ENCODE measurements at places on chromosomes 6 and 20.

DNA sequence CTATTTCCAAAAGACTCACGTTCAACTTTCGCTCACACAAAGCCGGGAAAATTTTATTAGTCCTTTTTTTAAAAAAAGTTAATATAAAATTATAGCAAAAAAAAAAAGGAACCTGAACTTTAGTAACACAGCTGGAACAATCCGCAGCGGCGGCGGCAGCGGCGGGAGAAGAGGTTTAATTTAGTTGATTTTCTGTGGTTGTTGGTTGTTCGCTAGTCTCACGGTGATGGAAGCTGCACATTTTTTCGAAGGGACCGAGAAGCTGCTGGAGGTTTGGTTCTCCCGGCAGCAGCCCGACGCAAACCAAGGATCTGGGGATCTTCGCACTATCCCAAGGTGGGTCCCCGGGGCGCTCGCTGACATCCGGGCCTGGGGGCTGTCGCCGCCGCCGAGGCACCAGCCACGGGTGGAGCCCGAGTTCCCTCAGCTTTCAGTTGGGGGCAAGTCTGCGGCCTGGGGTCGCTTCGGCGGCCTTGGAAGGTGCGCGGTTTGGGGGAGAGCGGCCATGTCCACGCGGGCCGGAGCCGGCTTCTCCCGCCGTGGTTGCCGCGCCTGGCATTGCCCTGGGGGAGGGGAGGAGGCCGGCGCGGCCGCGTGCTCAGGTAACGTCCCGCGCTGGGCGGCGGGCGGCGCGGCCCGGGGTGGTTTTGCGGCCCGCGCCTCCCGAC lies 429 bp downstream of the AMD1 start:
- peak; percentile 20 for DNase-seq

DNA sequence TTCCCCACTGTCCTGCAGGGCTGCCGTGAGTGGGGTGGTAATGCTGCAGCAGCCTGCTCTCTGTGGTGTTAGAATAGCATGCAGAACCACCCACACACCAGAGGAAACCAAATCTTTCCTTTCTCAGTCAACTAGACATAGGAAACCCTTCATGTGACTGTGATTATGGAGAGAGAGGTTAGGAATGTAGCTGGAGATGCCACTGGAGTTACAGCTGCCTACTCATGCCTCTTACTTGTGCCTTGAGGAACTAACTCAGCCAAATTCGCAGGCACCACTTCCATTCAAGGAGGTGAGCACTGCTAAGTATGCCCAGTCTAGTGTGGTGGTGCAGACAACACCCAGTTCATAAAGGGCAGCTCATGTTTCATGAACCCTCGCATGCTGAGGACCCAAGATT lies 27.4 kb downstream of the MUC22 start:
- DNase-seq, result no peak

DNA sequence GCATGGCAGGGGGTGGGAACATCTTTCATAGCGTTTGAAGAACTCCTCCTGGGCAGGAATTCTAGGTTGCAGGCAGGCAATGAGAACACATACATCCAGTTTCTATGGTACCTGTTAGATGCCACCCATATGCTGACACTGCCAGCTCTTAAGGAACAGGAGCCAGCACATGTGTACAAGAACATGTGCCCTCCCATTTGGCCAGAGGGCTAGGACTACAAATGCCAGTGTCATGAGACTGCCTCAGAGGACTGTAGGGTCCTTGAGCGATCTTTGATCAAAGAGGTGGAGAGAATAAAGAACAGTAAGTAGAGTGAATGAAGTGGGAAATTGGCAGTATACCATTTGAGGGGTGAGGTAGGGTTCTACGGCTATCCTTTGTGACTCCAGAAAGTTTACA lies 45.8 kb downstream of the GCLC start:
- no peak for DNase-seq

- no peak for DNase-seq
Measured at GRCh38 chr6:6886171-6886885, 221.4 kb upstream of the RREB1 start.

DNA sequence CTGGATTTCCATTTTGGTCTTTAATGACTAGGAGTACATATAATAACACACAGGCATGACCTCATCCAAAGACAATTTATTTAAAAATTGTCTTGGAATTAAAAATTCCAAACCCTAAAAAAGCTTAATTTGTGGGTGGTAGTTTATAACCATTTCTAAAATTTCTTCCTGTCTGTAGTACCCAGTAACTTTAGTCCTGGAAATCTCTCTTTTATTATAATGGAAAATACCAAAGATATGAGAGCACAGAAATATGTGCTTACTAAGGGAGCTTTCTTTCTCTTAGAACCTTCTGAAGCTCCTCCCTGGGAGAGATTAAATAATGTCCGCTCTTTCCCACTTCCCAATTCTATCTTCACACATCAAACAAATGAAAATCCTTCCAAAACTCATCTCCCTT lies 70.5 kb upstream of the PRL start:
- no peak for DNase-seq

- no peak for DNase-seq
Measured at GRCh38 chr6:167559675-167560479, 235.0 kb downstream of the TTLL2 start.

- no peak for DNase-seq
Measured at GRCh38 chr6:147447835-147448611, 60.5 kb upstream of the SAMD5 start.

All from stimulated activated CD8-positive, alpha-beta memory T cell treated with anti-CD3 and anti-CD28 coated beads, Interleukin-15, amount 100 ng/mL, for 24 hours (primary cell).